NCI-H2227 treated with DMSO at 0.1 percent for 48 hours (cell line): ENCODE measurements at places on chromosomes 5 and 9.

- peak; percentile 23 for DNase-seq
These were observed 2.1 kb downstream of the CA9 start for GRCh38 chr9:35675732-35676392.

GRCh38 chr5:38347896-38348295 is 89.5 kb downstream of the EGFLAM start:
- no peak for DNase-seq

GRCh38 chr9:107465467-107466451 is 23.8 kb downstream of the KLF4 start:
- no peak for DNase-seq

- no peak for DNase-seq
These were observed at the start of gene PCDHA13 for GRCh38 chr5:140881889-140882590. PCDHA13 (plus strand) TSS chr5:140882124; CDS start chr5:140882269, 145 bp downstream.

DNA sequence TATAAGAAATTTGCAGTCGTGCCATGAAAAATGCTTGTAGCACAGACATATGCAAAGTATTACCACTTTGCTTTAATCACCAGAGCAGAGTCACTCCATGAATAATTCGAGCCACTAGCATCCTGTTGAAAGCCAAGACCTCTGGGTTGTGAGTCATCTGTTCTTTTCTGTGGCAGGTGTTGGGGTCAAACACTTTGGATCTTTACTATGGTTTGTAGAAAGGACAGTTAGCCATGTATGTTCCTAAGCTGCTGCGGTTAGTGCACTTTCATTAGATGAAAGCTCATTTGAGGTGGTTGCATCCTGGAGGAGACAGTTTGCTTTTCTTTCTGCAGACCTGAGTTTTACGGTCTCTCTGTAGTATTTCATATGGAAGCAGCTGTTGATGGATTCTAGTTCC is 223.7 kb downstream of the DMRT2 start:
- DNase-seq, result no peak

DNA sequence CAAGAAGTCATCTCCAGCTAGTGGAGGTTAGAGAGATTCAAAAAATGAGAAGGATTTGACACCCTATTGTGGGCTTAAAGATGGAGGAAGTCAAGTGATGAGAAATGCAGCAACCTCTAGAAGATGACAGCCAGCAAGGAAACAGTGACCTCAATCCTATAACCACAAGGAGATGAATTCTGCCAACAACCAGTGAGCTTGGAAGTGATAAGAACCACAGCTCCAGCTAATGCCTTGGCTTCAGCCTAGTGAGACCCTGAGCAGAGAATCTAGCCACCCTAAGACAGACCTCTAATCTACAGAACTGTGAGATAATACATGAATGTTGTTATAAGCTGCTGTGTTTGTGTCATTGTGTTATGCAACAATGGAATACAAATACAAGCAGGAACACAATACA is 262.4 kb downstream of the GRIA1 start:
- DNase-seq, result no peak

GRCh38 chr9:98774746-98775145 is 21.6 kb downstream of the ANKS6 start:
- DNase-seq, result no peak

DNA sequence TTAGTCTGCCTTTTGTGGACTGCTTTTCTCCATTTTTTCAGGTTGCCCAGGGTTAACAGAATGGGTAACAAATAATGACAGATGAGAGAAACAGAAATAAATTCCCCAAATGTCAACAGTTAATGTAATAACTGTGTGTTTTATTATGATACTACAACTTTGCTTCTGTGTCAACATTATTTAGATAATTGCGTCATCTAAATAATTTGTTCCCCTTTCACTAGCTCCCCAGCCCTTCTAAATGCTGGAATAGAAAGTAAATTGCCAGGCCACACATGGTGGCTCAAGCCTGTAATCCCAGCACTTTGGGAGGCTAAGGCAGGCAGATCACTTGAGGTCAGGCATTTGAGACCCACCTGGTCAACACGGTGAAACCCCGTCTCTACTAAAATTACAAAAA is 53.5 kb downstream of the RNF38 start:
- no peak for DNase-seq

GRCh38 chr5:135319928-135320606 is 79.0 kb downstream of the MACROH2A1 start:
- DNase-seq, result no peak

GRCh38 chr5:112634166-112634565 is 103.5 kb upstream of the APC start:
- no peak for DNase-seq

DNA sequence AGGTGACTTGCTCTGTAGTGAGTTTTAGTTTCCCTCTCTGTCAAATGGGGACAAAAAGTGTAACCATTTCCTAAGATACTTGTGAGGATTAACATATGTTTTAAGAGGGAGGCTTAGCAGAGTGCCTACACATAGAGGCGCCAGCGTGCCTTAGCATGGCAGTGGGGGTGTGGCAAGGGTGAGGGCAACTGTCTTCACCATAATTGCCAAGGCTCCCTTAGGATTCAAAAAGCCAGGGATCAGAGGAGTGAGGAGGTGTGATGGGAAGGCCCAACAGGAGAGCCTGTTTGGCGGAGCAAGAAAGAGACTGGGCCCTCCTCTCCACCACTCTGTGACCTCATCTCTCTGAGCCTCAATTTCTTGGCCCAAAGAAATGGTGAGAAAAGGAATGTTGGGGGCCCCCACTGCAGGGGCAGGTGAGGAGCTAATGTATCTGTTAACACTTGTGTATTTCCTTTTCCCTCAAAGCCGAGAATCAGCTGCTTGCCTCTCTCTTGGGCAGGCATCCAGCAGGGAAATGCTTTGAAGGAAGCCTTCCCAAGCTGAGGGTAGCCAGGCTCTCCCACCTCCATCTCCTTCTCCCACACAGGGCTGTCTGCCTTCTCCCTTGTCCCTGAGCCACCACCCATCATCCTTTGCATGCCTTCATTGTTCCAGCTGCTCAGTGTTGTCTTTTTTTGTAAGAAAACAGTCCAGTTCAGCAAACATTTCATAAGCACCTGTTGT is 76.0 kb downstream of the DAB2IP start:
- no peak for DNase-seq

DNA sequence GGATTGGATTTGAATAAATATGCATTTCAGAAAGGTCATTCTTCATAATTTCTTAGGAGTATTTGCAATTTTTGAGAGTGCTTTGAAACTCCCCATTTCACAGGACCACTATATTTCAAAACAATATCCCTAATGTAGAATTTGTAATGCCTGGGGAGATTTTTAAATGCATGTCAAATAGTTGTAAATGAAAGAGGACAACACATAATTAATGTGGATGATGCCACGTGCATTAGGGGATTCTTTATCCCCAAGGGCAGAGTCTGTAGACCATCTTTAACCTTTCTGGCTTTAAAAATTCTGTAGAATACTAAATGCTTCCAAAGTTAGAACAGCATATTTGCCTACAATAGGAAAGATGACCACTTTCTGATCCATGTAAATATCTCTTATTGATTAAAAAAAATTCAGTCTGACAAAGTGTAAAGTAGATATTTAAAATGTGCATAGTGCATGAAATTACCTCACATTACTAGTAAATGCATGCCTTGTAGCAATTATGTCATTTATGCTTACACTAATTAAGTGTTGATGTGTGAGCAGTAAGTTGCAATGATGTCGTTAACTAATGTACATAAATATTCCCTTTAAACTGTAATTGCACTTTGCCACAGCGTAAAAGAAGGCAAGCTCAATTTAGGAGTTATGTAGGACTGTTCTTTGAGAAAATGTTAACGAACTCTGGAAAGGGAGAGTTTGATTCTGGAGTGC is 416.1 kb downstream of the PSAT1 start:
- DNase-seq, result no peak

- no peak for DNase-seq
These were observed 149.7 kb downstream of the TRPM3 start for GRCh38 chr9:70971723-70972122.

DNA sequence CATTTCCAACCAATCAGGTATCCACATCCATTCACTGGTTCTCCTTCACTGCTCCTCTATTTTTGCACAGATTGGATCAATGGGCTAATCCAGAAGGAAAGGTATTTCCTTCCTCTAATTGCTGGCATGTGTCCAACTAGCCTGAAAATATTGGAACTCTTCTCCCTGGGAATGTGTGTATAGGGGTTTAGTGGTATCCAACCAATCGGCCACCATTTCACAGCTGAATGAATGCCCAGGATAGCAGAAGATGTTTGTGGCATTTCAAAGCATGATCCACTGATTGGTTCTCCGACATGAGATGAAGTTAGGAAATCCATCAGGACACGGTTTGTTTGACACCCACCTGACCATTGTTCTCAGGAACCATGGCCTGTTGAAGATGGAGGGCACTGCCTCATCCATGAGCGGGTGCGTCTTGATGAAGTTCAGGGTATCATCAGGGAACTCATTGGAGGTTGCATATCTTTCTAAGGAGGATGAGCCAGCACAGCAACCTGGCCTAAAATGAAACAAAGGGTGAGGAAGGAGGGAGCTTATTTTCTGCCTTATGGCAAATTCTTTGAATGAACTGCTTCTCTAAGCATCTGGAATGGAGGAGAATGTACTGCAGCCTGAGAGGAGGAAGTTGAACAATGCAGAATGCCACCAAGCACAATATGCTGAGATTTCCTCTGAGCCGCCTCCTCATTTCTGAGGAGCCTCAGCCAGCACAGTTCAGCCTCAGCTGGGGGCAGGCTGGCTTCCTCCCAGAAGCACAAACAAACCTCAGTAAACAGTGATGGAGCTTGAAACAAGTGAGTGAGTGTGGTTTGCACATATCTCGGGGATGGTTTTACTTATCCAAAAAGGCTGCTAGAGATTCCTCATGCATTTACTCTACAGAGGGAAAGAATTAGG is 94.6 kb downstream of the SEMA6A start:
- DNase-seq, result no peak
